Fibroblast of skin of scalp (primary cell): ENCODE measurements at places on chromosomes 11 and 22.

DNA sequence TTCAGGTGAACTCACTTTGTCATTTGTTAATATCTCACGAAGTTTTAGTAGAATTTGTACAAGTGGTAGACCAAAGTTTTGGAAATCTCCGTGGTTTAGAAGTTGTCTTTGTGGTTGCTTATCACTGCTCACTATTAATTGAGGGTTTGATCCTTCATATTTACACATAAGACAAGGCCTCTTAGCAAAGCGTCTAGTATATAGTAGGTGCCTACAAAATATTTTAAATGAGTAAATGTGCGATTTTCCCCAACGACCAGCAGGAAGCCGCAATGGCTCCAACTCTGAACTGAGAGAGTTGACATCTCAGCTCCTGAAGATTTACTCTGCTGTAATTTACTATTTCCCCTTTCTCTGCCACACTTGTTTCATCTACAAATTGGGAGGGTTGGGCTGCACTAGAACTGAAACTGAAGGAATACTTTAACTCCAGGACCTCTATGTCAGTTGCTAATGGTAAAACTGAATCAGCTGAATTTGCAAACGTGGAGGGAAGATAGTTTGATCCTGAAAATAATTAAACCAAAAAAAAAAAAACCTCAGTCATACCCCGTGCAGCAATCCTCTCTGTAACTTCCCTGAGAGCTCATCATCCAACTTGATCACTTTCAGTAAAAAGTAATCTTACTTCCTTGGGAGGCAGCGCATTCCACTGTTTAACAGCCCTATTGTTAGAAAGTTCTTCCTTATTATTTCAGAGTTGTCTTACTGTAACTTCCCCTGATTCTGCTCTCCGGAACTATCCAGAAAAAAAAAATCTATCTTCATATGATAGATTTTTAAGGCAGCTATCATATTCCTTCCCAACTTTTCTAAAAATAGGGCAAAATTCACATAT, 1.3 kb upstream of the SBF2 start:
- no peak for DNase-seq

GRCh38 chr11:133384731-133385130, 147.6 kb downstream of the OPCML start:
- DNase-seq, result no peak

DNA sequence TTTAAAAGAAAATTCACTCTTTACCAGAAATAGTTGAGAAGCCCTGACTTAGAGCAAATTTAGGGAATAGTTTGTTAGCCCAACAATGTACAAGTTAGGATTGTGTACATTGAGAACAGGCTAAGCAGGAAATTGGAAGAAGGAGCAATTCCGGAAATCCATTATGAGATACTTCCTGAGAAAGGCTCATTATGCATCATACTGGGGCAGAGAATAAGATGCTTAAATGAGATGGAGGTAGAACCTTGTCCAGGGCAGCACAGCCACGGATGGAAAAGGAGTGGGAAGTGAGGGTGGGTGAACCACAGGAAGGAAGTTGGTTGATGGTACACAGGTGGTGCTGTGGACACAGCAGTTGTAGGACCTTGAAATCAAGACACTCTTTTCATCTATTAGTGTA, 180.2 kb downstream of the PGR start:
- DNase-seq, result no peak

DNA sequence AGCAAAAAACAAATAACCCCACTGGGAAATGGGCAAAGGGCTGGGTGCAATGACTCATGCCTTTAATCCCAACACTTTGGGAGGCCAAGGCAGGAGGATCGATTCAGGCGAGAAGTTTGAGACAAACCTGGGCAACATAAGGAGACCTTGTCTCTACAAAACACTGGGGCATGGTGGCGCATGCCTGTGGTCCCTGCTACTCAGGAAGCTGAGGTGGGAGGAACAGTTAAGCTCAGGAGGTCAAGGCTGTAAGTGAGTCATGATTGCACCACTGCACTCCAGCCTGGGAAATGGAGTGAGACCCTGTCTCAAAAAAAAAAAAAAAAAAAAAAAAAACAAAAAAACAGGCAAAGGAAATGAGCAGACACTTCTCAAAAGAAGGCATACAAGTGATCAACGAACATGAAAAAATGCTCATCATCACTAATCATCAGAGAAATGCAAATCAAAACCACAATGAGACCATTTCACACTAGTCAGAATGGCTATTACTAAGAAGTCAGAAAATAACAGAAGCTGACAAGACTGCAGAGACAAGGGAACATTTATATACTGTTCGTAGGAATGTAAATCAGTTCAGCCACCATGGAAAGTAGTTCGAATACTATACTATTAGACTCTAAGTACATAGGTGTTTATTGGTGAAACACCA, 48.2 kb upstream of the SMCO4 start:
- DNase-seq, result peak; percentile 25

DNA sequence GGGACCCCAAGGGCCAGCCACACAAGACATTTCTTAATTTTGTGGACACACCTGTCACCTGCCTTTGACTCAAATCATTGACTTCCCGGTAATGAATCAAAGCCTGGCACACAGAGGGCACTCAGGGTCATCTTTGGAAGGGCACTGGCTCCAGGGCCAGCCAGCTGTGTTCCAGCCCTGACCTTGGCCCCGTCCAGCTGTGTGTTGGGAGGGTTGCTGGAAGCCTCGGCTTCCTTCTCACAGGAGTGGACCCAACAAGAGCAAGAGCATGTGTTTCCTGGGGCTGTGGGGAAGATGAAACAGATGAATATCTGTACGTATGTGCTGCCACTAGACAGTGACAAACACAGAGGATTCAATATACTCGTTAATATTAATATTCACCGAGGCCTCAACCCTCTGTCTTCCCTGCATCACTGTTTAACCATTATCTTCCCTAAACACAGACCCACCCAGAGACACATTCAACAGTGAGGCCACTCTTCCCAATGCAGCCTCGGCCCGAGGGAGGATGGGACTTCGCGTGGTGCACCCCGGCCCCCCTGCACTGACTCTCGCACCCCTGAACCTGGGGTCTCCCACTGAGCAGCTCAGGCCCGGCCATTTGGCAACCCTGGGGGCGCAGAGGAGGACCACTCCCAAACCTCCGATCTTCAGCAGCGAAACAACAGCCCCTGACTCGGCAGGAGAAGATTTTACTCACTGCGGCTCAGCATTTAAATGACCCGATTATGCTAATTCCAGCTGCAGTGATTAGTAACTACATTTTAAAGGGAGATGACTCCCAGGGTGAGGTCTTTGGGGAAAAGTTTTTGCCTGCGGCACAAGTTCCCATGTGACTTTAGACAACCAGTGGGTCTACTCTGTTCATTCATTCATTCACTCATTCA, 45.7 kb downstream of the PHF21B start:
- no peak for DNase-seq
